Stomach (tissue), 19 donors: ENCODE measurements at places on chromosomes 13 and 19. TPM values are rescaled to one million over a fixed set of nuclear protein-coding genes. Genes with fewer than 3 reads are reported as not detected.

DNA sequence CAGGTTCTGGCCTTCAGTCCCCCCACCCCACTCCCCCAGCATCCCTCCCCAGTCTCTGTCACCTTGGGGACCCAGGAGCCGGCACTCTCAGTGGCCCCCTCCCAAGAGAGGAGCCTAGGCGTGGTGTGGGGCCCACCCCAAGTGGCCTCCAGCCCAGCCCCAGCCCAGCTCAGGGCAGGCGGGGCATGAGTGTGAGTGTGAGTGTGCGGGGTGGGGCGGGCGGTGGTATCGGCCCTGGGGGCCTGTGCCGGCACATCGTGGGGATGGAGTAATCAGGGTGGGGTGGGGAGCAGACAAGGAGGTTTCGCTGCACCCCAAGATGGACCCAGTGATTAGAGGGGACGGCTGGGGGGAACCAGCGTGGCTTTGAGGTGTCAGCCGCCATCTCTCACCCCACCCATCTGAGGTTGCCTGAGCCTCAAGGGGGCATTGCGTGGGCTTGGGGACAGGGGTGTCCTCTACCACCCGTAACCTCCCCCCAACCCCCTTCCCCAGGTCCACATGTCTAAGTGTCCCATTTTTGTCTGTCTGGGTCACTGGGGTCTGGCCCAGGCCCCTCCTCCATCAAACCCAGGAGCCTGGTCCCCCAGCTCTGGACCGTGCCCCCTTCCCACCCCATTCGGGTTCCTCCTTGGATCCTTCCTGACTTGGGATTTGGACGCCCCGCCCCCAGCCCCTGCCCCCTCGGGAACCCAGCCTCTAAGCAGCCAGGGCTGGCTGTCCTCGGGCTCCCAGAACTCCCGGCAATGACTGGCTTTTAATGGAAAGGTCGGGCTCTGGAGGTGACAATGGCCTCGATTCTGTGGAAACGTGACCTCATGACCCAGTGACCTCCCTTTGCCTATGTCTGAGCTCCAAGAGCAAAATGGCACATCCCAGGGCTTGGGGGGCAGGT is 6.9 kb upstream of the SULT2B1 start:
- no peak for DNase-seq

DNA sequence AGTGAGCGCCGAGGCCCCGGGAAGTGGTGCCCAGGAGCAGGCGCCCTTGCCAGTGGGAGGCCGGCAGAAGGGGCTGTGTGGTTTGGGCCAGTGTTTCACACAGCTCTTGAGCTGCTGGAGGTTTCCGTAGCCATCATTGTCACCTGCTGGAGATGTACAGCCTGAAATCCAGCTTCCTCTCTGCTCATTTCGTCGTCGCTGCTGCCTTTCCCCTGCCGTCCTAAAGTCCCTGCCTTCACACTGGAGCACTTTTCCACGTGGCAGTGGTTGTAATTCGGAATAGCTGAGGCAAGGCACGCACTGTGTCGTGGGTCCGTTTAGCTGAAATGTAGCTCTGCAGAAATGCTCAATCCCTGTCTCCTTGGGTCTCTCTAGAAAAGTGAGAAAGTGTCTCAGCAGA is 13.2 kb downstream of the DAZAP1 start:
- no peak for DNase-seq

DNA sequence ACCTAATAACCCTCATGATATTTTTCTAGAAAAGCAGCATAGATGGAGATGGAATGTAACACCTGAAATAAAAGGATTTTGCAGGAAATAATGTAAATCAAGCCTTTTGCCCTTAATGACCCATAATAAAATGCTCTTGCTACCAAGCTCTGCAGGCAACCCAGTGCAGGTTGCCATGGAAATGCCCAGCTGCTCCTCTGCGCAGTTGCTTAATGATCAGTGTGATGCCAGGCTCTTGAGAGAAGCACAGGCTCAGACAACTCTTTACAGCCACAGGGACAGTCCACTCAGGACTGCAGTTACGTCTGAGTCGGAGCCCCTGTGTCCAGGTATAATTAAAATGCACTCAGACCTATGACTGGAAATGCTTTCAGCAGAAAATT is 165.5 kb downstream of the LACC1 start:
- peak; percentile 40 for DNase-seq

DNA sequence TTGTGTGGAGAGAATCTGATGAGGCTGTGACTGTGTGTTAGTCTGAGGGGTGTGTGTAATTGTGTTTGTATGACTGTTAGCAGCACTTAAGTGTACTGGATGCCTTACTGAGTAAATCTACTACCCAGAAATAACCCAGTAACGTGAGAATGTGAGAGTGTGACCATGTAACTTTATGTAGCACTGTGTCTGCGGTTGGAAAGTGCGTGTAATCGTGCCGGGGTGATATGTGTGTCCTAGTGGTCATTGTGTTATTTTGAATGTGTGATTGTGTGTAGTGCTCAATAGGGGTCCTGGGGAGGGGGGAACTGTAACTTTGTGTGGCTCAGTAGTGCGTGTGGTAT is 550 bp downstream of the ZNF383 start:
- no peak for DNase-seq

DNA sequence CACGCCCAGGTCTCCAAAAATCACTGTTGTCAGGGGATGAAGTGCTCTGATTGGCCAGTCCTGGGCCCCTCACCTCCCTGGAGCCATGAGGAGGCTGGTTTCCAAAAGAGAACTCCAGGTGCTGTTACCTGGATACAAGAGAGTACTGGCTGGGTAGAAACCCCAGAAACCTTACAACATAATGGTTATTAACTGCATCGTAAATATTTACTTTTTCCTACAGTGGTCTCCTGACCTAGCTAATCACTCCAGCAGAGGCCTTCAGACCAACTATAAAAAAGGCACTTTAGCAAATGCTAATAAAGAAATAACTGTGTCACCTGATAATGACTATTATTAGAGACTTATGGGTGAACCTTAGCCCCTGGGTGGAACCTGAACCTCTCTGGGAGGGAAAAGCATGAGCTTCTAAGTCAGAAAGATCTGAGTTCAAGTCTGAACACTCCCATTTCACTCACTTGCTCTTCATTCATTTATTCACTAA is 1.5 kb upstream of the IGSF23 start:
- DNase-seq = no peak

GRCh38 chr19:42270346-42271044 is 1.4 kb downstream of the CIC start:
- peak; percentile 81 for DNase-seq

DNA sequence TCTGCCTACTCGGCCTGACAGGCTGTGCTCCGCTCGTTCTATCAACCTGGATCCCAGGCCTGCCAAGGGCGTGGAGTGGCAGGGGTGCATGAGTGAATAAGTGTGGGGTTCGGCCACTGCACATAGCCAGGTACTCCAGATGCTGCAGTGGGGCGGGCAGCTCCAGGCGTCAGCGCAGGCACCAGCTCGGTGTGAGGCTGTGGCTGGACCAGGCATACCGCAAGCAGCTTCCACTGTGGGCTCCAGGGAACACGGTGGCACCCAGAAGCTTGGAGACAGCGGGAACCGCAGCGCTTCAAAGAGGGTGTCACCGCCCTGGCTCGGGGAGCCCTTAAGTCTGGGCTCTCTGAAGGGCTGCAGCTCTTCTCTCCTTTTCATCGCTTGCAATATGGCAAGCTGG is 1630.2 kb downstream of the OLFM4 start:
- DNase-seq = no peak

GRCh38 chr19:33448159-33448516 is 73.5 kb downstream of the PEPD start:
- no peak for DNase-seq

DNA sequence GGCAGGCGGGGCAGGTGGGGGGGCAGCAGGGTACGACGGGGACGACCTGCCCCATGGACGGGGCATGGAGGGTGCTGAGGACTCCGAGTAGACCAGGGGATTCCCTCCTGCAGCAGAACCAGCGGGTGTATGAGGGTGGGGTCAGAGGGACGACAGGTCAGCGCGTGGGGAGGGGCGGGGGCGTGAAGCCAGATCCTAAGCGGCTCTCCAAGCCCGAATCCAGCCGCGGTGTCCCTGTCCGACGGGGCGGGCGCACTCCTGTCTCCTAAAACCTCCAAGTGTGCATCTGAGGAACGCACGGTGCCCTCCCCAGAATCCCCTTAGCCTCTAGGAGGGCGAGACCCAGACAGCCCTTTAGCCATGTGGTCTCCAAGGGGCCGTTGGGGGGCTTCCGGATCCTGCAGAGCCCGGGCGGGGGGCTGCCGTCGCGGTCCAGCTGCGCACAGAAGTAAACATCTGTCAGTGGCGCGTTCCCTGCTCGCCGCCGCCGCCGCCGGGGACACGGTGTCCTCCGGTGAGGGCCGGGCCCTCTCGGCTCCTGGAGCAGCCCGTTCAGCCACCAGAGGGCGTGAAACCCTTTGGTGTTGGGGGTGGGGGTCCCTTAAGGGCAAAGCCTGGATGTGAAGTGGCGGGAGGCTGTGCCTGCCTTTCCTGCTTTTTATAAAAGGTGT is 730 bp downstream of the NRTN start:
- peak; percentile 92 for DNase-seq

DNA sequence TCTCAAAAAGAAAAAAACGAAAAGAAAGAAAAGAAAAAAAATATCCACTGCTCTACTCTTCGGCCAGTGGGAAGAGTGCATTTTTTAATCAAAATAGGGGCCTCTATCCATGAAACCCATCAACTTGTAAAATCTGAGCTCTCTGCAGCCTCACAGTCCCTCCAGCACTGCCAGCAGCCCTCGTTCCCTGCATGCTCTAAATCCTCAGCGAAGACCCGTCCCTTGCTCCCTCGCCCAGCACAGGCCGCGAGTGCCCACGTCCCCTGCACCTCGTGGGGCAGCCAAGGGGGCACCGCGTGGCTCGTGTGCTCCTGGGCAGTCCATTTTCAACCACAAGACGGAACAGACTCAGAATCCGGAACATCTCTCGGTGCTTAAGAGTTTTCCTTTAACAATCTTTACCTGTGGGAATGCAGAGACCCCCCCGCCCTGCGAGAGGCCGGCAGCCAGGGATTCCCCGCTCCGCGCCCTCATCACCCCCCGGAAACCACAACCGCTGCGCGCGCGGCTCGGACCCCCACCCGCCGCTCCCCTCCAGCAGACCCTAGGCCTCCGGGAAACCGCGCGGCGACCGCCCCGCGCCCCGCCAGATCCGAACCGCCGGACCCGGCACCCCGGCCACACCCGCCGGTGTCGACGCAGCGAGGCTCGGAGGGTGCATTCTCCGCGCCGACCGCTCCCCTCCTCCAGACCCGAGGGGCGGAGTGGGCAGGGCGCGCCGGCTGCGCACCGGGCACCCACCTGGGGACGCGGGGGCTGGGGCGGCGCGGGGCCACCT is 638 bp downstream of the ANKRD27 start:
- DNase-seq = no peak

GRCh38 chr13:110152351-110152750 is 154.6 kb downstream of the COL4A1 start:
- DNase-seq = no peak

DNA sequence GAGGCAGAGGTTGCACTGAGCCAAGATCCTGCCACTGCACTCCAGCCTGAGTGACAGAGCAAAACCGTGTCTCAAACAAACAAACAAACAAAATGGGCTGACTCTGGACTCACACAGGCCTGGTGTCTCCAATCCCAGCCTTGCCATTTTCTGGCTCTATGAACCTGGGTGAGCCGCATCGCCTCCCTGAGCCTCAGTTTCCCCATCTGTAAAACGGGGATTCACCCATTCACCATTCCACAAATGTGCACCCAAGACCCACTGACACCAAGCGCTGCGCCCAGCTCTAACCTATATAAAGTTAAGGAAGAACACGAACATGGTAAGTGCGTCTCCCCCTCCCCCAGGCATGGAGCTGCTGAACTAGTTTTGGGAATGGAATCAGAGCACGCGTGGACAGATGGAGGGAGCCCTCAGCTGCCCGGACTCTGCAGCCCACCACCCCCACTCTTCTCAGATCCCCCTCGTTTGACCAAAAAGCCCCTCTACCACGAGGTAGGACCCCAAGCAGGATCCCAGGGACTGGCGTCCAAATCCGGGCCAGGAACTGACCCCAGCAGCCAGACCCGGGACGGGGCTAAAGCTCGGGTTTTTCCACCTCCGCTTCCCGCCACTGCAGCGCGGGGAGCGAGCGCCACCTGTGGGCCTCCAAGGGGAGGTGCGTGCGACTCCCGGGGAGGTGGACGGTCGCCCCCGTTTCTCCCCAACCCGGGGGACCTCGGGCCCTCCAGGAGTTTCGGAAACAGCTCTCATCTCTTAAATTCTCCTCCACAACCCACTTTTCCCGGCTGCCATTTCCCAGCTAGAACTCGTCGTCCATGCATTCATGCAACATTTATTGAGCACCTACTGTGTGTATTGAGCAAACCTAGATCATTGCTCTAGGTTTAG is 33.0 kb upstream of the ADGRE5 start:
- DNase-seq = peak; percentile 76

GRCh38 chr13:42036711-42037110 is 11.7 kb upstream of the DGKH start:
- no peak for DNase-seq

GRCh38 chr19:679418-680286 is 3.5 kb downstream of the FSTL3 start:
- peak; percentile 95 for DNase-seq

- peak; percentile 93 for DNase-seq
These were observed 5.5 kb downstream of the ZBTB7A start for GRCh38 chr19:4061178-4061682.

DNA sequence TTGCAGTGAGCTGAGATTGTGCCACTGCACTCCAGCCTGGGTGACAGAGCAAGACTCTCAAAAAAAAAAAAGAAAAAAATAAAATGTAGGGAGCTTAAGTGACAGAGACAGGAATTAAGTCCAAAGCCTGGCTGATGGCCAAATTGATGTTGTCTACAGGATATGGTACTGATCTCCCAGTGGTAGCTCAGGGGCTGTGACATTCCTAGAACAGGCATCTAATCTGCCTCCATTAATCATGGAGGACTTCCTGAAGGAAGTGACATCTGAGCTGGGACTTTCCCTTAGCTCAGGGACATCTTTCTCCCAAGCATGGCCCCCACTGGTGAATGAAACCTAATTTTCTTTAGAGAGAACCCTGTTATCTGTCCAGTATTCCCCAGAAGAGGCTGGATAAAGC is 11.4 kb upstream of the EDDM13 start:
- no peak for DNase-seq

GRCh38 chr13:106867249-106867648 is 299.3 kb upstream of the ARGLU1 start:
- peak; percentile 59 for DNase-seq

- DNase-seq = no peak
These were observed 85.3 kb upstream of the DOCK9 start for GRCh38 chr13:99063178-99063577.

GRCh38 chr13:50650592-50651504 is 192.6 kb downstream of the DLEU7 start:
- peak; percentile 25 for DNase-seq

DNA sequence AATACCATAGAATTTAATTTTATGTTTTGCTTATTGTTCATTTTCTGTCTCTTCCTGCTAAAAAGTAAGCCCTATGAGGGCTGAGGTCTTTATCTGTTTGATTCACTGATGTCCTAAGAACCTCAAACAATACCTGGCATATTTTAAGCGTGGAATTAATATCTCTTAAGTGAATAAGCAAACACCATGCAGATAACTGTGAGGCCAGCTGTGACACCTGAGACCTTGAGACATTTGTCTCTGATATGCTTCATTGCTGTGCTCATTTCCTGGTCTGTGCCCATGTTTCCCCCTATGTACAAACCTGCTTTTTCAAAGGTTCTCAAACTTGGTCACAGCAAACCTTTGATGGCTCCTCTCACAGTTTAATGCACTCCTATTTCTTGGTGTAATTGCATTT is 254.6 kb downstream of the COG6 start:
- DNase-seq = no peak

MUC16 gene
- not detected for total RNA-seq

GSX1 gene
- not detected for total RNA-seq

CNN1 gene
- total RNA-seq = 570 TPM

RTBDN gene
- total RNA-seq = not detected
